GM23338 (cell line): ENCODE measurements at places on chromosomes 5 and 9.

GRCh38 chr5:125485771-125486170 is 739.3 kb upstream of the ZNF608 start:
- no peak for DNase-seq
- peaks cover 22% of the 10 kb centered on the region for H3K4me1 ChIP-seq
- peak overlapping the region; percentile 11; the same call in 1 of the 2 replicates for H3K27ac ChIP-seq
- H3K36me3 ChIP-seq = no peaks in the 10 kb centered on the region

DNA sequence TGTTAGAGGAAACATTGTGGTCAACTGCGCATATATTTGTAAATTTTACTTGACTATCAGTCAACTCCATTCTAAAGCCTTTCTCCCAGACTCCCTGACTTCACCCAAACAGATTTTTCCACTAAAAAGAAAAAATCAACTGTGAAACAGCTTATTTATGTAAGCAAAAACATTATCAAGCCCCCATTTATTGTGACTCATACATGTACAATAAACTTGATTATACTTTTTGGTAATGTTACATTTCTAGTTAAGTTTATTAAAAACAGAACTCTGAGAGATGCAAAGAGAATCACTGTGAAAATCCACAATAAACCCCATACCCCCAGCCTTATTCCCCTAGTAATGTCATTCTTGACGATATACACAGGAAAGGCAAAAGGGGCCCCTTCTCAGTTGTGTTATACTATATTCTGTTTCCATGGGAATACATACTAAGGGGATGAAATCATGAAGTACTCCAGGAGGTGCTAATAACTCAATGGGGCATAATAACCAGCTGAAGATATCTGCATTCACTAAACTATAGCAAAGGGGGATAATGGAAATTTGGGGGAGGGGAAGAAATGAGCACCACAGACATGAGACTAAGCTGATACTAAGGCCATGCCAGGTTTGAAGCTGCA is 616.0 kb downstream of the ACTL7B start:
- no peaks in the 10 kb centered on the region for H3K27me3 ChIP-seq
- H3K27ac ChIP-seq = no peak overlapping the region

- no peaks in the 10 kb centered on the region for H3K36me3 ChIP-seq
- H3K27me3 ChIP-seq = no peaks in the 10 kb centered on the region
- H3K4me3 ChIP-seq = no peak overlapping the region
These were observed 66.5 kb upstream of the HSPA9 start for GRCh38 chr5:138641547-138642298.

DNA sequence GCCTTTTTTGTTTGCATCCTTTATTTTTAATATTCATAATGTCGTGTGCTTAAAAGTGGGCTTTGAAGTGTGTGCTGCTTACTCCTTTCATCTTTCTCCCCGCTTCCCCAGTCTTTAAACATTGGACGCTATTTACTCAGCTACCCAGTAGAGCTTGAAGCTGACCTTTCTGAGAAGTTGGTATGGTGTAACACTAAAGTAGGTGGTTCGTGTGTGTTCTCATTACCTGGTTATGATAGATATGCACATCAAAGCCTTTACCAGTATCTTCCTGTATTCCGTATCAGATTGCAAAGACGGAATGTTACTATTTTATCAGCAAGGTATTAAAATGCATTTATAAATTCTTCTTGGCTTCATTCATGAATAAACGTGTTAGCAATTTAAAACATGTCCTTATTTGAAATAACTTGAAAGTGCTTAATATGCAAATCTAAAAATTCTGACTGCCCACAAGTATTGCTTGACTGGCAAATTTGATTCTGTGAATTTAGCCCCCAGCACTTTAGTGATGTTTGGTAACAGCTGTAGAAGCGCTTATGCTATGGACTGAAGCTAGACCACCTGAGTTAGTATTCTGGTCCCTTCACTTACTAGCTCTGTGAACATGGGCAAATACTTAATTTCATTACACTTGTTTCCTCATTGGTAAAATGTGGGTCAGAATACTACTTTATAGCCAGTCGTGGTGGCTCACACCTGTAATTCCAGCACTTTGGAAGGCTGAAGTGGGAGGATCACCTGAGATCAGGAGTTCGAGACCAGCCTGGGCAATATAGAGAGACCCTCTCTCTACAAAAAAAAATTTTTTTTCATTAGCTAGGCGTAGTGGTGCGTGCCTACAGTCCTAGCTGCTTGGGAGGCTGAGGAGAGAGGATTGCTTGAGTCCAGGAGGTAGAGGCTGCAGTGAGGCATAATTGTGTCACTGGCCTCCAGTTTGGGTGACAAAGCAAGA is 1.7 kb downstream of the RRAGA start:
- H3K4me1 ChIP-seq = peaks cover 37% of the 10 kb centered on the region
- peak overlapping the region; percentile 86 for H3K4me3 ChIP-seq

GRCh38 chr5:56706504-56706903 is 108.8 kb upstream of the MAP3K1 start:
- no peak overlapping the region for H3K4me3 ChIP-seq
- H3K4me1 ChIP-seq = peaks cover 6% of the 10 kb centered on the region; the same call in 1 of the 2 replicates
